Stimulated activated CD8-positive, alpha-beta memory T cell treated with anti-CD3 and anti-CD28 coated beads, Interleukin-4, amount 100 ng/mL, for 4 hours (primary cell): ENCODE measurements at places on chromosomes 1 and 21.

- DNase-seq: no peak
Measured at GRCh38 chr1:68132426-68133130, 82.2 kb upstream of the DIRAS3 start.

- no peak for DNase-seq
Measured at GRCh38 chr1:63038586-63038985, 254.7 kb downstream of the ATG4C start.

GRCh38 chr1:245888809-245889208, 618.3 kb downstream of the SMYD3 start:
- no peak for DNase-seq

GRCh38 chr1:185375583-185375982, 58.5 kb upstream of the IVNS1ABP start:
- no peak for DNase-seq

DNA sequence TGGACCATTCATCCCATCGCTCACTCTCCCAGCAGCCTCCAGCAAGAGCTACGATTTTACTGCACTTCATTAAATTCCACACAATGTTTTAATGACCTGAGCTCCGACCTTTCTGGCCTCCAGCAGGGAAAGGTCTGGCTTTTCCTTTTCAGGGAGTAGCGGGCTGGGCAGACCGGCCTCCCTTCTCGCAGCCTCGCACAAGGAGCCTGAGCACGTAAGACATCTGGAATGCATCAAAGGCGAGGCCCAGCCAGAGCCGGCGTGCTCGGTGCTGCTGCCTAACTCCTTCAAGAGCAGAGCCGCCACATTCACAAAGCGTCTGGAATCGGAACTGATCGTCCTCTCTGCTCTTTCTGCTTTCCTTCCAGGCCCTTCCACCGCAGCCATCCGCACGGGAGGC, 32.5 kb upstream of the FHAD1 start:
- no peak for DNase-seq
